ENCODE measurements at places on chromosomes 1 and 21.
A peak's percentile ranks its signal among the peaks of the same experiment; 100 is the strongest.

DNA sequence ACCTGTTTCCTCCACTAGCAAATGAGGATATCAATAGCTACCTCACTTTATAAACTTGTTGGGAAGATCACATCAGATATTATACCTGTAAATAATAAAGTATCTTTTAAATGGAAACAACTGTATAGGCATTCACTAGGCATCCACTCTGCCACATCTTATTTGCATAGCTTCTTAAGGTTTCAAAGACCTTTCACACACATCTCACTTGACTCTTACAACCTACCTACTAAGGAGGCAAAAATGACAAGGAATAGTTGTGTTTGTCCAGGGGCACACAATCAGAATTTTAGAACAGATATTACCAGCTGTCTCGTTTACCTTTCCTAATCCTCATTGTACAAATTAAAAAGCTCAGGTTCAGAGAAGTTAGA lies 51.5 kb downstream of the VANGL2 start:
- no peak for DNase-seq

DNA sequence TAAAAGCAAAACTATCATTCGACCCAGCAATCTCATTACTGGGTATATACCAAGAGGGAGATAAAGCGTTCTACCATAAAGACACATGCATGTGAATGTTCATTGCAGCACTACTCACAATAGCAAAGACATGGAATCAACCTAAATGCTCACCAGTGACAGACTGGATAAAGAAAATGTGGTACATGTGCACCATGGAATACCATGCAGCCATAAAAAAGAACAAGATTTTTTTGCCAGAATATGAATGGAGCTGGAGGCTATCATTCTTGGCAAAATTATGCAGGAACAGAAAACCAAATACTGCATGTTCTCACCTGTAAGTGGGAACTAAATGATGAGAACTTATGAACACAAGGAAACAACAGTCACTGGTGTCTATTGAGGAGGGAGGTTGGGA lies 79.7 kb downstream of the SLC16A1 start:
- DNase-seq, result no peak

- DNase-seq, result no peak
These were observed 107.8 kb downstream of the PRDM16 start for GRCh38 chr1:3176820-3177219.

DNA sequence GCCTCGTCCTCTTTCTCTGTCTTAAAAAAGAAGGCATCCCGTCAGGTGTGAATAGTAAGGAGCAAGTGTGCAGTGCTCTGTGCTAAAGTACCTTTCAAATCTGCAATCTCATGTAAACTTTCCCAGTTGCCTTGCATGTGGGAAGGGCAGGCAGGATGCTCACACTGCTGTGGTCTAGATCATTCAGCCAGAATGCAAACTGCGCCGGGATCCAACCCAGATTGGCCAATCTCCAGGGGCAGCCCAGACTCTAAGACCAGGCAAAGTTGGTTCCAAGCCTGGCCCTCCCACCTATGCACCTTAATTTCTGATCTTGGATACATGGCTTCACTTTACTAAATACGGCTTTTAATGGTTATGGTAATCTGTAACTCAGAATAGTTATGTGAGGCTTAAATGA lies 3.2 kb upstream of the MAP1LC3C start:
- no peak for DNase-seq

GRCh38 chr1:40708750-40709099 lies 17.2 kb downstream of the NFYC start:
- DNase-seq, result no peak

DNA sequence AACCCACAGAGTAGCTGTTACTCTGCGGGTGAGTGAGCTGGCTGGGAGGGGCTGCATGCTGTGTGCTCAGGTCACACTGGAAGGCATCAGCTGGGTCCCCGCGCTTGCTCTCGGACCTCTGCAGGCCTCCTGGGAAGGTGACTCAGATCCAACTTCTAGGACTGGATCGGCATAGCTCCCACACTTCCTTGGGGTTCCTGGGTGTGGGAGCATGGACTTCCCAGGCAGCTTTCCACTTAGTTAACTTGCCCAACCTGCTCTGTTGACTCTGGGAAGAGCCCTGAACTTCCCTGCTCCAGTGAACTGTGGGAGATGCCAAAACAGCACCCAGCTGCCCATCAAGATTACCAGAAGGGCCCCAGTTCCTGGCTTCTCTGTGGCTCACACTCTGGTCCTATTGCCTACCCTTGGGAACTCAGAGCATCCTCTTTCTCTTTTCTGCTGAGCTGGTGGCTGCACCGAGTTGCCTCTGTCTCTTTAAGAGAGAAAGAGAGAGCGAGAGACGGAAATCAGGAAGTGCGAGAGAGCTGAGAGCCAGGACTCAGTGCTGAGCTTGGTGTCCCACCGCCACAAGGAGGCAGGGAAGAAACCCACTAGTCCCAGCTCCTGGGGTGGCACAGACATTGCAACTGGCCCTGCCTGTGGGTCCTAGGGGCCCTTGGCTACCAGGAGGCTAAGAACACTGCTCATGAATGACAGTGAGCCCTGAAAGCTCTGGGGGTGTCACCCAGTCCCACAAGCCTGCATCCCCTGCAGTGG lies at the start of gene IKBKE:
TSS of gene IKBKE (plus strand) at position 544 of the 759 bp plus-strand sequence. CDS start 2,752 bp downstream, outside the sequence.
- DNase-seq, result peak; percentile 28

DNA sequence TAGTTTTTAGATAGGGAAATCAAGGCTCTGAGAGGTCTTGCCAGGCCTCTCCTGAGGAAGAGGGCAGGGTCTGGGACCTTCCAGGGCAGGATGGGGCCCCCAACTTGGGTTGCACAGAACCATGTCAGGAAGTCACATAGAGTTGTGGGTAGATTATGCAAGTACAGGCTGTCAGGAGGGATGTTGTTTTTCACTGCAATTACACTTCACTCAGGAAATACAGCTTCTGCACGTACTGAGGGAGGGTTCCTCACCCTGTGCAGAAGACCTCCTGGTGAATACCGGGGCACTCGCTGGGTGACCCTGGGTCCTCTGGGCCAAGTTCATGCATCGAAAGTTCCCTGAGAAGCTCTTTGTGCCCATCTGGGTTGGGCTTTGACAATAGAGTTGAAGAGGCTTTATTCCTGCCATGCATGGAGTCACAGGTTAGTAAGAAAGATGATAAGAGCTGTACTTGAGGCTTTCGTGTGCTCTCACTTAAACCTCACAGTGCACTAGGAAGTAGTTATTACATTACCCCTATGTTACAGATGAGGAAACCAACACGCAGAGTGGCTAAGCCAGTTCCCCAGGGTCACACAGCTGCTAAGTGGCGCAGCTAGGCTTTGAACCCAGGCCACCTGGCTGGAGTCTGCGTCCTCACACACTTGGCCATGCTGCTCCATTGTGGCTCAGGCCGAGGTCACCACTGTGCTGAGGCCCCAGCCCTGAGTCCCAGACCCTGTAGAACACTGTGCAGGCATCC lies 16.2 kb upstream of the TNFRSF1B start:
- DNase-seq, result no peak

DNA sequence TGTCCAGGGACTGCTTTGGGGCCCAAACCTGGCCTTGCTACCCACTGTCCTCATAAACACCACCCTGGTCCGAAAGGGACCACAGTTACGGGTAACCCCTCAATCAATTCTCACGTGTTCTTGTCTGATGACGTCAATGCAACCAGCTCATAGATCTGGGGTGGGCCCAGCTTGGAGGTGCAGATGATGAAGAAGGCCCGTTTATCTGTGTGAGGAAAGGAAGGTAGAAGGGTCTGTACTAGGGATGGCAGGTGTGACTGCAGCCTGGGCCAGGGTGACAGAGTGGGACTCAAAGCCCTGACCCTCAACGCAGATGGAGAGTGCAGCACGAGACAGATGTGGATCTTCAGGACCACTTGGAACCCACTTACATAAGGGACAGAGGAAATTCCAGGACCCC lies 22.1 kb downstream of the LRRC71 start:
- DNase-seq, result no peak

DNA sequence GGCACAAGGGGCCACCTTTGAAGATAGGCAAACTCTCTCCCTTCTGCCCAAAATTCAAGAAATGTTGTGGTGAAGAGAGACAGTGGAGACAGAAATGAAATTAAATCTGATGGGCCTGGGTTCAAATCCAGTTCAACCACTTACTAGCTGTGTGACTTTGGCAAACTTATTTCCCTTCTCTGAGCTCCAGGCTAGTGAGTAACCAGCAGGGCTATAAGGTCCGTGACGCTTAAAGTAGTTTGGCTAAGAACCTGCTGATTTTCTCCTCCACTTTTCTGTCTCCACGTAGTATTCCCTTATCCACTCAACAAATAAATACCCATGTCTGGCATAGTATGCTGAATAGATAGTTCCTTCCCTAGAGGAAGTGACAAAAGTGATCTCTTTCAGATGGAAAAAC lies 1.9 kb downstream of the SLC2A1 start:
- DNase-seq, result no peak

- no peak for DNase-seq
These were observed 12.0 kb downstream of the VAV3 start for GRCh38 chr1:107952989-107953388.

- peak; percentile 28 for DNase-seq
These were observed 240.1 kb downstream of the DISC1 start for GRCh38 chr1:231866392-231867331.

DNA sequence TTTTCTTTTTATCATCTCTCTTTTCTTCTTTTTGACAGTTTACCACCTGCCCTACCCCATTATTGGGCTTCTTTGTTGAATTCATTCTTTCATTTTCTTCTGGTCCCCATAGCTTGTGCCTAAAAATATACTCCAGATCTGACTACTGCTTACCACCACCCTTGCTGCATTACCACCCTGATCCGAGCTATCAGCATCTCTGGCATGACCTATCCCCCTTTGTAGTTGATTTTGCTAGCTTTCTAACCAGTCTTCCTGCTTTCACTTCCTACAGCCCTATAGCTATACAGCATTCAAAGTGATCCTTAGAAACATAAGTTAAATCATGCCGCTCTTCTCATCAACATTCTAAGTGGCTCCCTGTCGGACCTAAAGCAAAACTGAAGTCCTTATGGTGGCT lies 59.4 kb upstream of the MPC2 start:
- no peak for DNase-seq

DNA sequence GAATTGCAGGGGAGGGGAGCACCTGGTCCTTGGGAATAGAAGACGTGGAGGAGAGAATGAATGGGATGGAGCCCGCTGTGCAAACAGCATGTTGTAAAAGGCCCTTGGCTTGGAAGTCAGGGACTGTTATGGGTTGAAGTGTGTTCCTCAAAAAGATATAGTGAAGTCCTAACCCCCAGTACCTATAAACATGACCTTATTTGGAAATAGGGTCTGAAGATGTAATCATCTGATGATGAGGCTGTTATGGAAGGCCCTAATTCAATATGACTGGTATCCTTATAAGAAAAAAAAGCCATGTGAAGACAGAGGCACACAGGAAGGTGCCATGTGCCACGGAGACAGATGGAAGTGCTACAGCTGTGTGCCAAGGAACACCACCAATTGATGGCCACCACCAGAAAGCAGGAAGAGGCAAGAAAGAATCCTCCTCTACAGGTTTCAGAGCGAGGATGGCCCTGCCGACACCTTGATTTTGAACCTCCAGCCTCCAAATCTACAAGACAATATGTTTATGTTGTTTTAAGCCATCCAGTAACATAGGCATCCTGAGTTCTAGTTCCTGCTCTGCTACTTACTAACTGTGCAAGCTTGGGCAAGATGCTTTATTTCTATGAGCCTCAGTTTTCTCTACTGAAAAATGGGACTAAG lies 51.2 kb downstream of the LRRN2 start:
- DNase-seq, result no peak

GRCh38 chr21:34176448-34176847 lies 103.1 kb downstream of the MRPS6 start:
- DNase-seq, result no peak

- DNase-seq, result no peak
These were observed 19.0 kb upstream of the C1orf174 start for GRCh38 chr1:3918966-3919611.

DNA sequence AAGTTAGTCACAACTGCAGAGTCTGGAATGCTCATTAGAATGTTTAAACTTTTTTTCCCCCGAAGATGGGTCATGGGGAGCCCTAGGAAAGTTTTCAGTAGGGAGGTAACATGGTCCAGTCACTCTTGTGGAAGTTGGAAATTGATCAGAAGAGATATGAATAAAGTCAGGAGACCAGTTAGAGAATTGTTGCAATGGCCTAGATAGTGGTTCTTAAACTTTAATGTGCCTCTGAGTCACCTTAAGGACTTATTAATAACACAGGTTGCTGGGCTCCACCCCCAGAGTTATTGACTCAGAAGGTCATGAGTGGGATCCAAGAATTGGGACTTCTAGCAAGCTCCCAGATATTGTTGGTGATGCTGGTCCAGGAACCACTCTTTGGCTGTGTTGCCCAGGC lies 3.2 kb upstream of the TFAP2E start:
- DNase-seq, result no peak

DNA sequence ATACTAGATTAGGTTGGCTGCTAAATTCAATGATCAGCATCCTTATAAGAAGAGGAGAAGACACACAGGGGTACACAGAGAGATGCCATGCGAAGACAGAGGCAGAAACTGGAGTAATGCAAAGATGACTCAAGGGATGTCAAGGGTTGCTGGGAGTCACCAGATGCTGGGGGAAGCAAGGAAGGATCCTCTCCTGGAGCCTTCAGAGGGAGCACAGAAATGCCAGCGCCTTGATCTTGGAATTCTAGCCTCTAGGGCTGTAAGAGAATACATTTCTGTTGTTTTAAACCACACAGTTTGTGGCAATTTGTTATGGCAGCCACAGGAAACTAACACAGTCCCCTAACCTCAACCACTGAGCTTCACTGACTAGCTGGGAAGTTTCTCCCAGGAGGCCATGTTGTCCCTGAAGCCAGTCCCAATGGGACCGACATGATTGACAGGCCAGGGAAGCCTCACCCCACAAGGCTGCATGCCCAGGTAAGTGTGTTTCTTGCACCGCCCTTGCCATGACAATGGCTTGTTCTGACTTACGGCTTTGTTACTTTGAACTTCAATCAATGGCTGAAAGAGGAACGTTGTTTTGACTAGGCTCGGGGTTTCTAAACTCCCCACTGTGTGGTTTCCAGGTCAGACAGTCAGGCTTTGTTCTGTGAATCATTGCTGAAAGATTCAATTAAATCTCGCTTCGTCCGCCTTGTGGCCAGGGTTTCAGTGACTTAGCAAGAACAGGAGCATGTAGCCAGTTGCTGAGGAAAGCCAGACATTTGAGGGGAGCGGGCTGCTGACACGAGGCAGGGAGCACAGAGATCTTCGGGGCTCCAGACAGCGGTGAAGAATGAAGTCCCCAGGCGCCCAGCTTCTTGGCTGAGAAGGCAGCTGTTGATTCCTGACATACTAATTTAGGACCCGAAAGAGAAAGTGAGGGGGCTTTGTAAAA lies 62.3 kb downstream of the RUNX1 start:
- DNase-seq, result peak; percentile 45

GRCh38 chr1:2970311-2971071 lies 50.8 kb upstream of the ACTRT2 start:
- no peak for DNase-seq

GRCh38 chr21:36988536-36988935 lies 18.0 kb upstream of the RIPPLY3 start:
- DNase-seq, result no peak

DNA sequence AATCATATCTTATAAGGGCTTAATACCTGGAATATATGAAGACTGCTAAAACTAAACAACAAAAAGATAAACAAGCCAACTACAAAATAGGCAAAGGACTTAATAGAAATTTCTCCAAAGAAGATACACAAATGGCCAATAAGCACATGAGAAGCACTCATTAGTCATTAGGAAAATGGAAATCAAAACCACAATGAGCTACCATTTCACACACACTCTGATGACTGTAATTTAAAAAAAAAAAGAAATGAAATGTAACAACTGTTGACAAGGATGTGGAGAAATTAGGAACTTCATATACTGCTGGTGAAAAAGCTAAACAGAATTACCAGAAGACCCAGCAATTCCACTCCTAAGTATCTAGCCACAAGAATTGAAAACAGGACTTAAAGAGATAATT lies 374.2 kb upstream of the ZP4 start:
- no peak for DNase-seq

- no peak for DNase-seq
These were observed 165.6 kb upstream of the POGK start for GRCh38 chr1:166673722-166674121.
